ENCODE measurements at places on chromosomes 2 and 18.
A peak's percentile ranks its signal among the peaks of the same experiment; 100 is the strongest.

- DNase-seq, result no peak
Measured at GRCh38 chr2:133717497-133717896, 149.2 kb upstream of the NCKAP5 start.

GRCh38 chr18:80109676-80110078, 615 bp downstream of the ADNP2 start:
- no peak for DNase-seq

GRCh38 chr2:141316606-141317005, 814.2 kb downstream of the LRP1B start:
- DNase-seq, result no peak

- no peak for DNase-seq
Measured at GRCh38 chr2:33058716-33059470, 112.1 kb downstream of the LTBP1 start.

DNA sequence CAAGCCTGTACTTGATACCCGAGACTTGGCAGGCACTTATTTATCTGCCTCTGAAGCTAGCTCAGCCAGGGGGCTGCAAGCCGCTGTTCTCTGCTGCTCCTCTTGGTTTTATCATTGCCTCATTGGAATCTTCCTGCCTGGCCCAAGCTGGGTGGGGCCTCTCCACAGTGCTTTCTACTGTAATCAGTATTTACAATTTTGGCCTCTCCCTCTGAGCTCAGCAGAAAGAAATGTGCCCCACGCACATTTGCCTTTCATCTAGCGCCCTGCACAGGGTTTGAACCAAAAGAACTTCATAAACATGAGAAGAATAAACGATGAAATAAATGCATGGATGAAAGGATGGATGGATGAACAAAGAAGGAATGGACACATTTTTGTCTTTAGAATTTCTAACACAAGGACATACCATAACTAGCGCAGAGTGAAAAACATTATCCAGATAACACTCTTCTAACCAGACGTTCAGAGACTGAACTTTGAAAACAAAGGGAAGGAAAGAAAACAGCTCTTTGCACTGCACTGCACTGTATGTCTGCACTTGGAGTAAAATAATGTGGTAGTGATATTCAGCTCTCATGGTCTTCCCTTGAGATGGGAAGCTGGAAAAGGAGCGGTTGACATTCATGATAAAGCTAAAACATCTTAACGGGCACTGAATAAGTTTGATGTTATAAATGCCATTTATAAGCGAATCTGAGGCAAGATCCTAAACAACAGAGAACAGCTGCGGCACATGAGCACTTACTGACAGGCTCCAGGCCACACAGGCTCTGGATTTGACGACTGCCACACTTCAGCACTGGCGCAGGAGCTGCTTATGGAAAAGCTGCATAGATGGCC, 86.8 kb upstream of the SP3 start:
- no peak for DNase-seq

GRCh38 chr2:9774266-9774665, 69.0 kb upstream of the TAF1B start:
- DNase-seq, result no peak

GRCh38 chr2:73268830-73269685, 15.2 kb downstream of the FBXO41 start:
- peak; percentile 60 for DNase-seq

- DNase-seq, result peak; percentile 65
Measured at GRCh38 chr2:120177001-120177621, 46.1 kb downstream of the TMEM185B start.

DNA sequence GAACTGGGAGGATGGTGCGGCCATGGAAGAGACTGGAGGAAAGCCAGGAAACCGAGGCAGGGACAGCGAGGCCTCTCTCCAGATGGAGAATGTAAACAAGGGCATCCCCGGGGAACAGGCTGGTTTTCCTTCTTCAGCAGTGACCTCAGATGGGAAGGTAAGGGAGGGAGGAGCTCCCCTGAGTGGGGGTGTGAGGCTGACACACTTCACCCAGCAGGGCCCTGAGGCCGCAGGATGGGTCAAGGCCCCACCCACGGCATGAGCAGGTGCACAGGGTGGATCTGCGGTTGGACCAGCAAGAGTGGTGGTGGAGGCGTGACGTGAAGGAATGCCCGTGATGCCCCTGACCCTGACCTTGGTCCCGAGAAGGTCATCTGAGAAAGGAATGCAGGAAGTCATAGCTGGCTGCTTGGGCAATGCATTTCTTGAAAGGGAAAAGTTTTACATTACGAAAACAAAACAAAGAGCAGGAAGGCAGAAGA, 48.1 kb downstream of the ADCY3 start:
- no peak for DNase-seq

GRCh38 chr18:7023581-7023980, 94.0 kb downstream of the LAMA1 start:
- DNase-seq, result no peak

DNA sequence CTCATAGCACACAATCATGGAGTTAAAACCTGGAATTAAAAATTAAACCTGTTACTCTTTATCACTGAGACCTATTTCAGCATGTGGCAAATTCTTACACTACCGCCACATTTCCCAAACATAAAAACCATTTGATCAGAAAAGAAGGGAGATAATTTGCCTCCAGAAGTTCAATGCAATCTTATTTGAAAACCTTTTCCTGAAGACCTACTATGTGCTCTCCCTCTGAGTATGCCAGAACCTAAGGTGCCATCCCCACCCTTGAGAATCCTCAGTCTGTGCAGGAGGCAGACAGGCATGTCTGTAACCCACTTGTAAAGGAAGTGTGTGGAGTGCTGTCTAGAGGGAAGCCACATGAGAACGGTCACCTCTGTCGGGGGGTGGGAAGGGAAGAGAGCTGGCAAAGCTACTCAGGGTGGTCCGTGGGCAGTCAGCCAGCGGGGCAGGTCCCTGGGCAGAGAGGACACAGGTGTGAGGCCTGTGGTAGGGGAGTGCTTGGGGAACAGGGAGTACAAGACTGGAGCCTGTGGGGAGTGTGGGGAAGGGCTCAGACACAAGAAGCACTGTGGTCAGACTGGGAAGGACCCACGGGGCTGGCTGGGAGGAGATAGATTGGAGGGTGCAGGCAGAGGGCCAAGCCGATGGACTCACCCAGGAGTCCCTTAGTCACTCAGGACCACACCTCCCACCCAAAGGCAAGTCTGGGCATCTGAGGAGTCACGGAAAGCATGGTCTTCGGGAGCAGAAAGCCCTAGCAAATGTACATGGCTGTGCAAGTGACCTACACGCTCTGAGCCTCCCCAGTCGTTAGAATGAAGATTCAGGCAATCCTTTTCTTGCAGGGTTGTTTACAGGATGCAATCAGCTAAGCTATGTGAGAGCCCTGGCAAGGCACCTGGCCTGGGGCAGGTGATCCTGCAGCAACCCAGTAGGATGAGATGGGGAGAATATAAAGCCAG, 22.8 kb downstream of the CRACDL start:
- DNase-seq, result no peak

- no peak for DNase-seq
Measured at GRCh38 chr18:68865021-68865420, 67.1 kb downstream of the CCDC102B start.

DNA sequence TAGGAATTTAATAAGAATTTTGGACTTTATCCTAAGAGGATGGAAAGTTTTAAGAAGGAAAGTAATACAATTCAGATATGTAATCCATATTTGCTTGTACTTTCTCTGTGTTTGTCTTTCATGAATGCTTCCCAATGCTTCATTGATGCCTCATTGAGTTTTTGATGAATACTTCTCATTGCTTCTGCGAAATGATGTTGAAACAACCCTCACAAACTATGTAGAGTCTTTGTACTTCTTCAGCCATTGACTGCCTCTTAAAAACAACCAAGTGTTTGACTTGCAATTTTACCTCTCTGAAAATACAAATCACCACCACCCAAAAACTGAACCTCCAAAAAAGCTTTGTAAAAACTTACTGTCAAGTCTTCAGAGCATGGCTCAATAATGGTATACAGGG, 424.1 kb downstream of the ERBB4 start:
- no peak for DNase-seq

DNA sequence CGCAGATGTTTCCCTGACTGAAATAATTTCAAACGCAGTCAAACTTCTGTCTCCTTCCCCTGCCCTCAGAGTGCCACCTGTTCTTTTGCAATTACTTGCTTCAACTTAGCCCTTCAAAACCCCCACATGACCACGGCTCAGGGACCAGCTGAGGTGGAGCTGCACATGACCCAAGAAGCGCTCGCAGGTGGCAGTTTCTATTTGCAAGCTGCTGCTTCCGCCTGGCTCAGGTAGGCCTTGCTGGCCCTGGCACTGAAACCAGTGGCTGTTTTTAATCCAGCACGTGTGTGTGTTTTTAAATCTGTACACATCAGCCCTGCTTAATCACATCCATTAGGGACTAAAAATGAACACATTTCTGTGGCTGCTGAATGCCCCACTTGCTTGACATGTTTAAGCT, 95.3 kb downstream of the CCDC93 start:
- DNase-seq, result no peak

DNA sequence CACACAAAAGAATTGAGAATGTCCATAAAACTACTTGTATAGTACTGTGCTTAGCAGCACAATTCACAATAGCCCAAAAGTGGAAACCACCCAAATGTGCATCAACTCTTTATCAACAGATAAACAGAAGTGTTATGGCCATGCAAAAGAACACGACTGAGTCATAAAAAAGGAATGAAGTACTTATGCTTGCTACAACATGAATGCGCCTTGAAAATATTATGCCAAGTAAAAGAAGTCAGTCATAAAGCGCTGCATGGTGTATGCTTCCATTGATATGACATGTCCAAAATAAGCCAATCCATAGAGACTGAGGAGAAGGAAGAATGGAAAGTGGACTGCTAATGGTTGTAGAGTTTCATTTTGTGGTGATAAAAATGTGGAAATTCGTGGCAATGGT, 12.1 kb upstream of the MAP2 start:
- no peak for DNase-seq

- no peak for DNase-seq
Measured at GRCh38 chr18:63881851-63882250, 5.7 kb upstream of the SERPINB2 start.

DNA sequence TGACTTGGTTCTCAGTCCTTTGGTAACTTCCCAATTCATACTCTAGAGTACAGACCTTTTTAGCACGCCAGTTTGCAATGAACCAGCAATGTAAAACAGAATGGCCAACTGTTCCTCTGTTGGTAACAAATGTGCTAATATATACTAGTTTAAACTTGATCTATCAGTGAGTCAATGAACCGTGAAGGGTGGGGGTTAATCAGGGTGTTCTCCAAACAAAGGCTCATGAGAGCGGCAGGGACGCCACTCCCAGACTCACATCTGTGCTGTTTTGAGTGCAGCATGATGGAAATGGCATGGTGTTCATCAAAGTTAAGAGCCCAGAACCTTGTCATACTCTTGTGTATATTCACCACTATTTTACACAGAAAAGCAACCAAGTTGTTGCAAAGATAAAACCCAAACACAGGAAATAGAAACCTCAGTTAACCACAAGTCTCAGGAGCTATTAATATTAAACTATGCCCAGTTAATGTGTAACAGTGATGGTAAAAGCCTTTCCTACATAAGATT, 70.3 kb downstream of the CERKL start:
- DNase-seq, result peak; percentile 1

GRCh38 chr18:56202678-56203077, 435.7 kb downstream of the TXNL1 start:
- no peak for DNase-seq

GRCh38 chr2:223214394-223215253, 162.6 kb downstream of the KCNE4 start:
- DNase-seq, result no peak

DNA sequence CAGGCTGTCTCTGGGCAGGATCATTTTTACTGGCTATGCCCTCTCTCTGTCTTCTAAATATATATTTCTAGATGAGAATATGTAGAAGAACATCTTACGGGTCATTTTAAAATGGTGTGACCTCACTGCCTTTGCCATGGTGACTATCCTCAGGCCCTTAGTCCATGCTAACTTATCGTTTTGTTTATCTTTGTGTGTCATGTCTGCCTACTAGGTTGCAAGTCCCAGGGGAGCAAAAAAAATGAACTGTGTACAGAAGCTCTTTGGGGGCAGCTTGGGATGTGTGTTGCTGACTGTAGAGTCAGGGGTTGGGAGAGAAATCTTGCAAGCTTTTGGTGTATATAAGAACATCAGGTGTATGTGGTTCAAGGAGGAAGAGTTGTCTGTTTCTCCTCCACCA, 11.0 kb downstream of the CPSF3 start:
- DNase-seq, result no peak

DNA sequence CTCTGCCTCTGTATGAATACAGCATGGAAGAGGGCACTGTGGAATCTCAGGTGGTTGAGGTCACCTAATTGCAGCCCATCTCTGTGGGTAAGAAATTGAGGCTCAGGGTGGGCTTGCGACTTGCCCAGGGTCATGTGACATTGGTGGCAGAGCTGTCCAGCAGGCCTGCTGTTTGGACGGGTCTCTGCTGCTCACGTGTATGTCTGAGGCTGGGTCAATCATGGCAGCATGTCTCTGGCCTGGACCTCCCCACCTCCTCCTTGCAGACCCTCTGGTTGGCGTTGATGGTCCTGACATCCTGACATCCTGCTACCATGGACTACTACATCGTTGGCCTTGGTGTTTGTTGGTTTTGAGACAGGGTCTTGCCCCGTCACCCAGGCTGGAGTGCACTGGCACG, 64.3 kb upstream of the HPCAL1 start:
- DNase-seq, result no peak

GRCh38 chr18:2108591-2108990, 462.7 kb downstream of the METTL4 start:
- DNase-seq, result no peak
